Stimulated activated CD8-positive, alpha-beta memory T cell treated with anti-CD3 and anti-CD28 coated beads, Interleukin-15, amount 100 ng/mL, for 24 hours (primary cell): ENCODE measurements at places on chromosomes 2 and 18.

DNA sequence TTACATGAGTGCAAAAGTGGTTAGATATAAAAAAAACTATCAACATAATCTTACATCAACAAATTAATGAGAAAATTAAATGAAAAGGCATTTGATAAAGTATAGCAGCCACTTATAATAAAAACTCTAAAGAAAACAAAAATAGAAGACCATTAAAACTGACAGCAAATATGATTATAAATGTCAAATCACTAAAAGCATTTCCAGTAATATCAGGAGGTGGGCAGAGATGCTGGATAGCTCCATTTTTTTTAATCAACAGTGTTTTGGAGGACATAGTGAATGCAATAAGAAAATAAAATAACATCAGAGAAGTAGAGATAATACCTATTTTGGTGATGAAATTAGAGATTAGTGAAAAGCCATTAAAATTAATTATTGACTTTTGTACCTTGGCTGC lies 173.4 kb downstream of the LRRTM4 start:
- no peak for DNase-seq

GRCh38 chr2:62705859-62706720 lies 577 bp downstream of the EHBP1 start:
- DNase-seq, result peak; percentile 4

- no peak for DNase-seq
These were observed 31.8 kb downstream of the AFF3 start for GRCh38 chr2:100110614-100111000.

DNA sequence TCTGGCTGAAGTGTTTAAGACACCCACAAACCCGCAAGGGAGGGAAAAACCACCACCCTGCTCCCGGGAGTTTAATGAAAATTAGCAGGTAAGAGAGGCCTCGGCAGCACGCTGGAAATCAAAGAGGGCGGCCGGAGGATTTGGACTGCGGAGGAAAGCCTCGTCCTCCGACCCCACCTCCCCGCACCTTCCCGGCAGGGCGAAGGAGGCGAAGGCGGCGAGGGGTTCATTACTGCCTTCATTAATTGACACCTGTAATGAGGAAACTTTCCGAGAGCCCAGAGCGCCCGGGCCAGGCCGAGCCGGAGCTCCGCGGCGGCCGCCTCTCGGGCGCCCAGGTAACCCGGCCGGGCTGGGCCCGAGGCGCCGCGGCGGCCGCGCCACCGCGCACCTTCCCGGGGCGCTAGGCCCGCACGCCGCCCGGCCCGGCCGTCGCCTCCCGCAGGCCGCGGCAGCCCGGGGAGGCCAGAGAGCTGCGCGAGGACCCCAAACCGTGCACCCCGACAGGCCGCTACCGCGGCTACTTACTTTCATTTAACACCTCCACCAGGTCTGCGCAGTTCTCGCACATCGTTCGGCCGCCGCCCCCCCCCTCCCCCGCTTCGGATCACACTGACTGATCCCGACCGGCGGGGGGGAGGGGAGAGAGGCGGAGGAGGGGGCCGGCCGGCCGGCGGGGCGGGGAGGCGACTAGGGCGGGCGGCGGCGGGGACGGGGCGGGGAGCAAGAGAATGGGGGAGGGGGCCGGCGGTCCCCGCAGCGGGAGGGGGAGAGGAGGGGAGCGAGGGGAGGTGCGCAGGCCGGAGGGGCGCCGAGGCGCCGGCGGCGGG lies 550 bp downstream of the USP34 start:
- peak; percentile 66 for DNase-seq

- DNase-seq, result no peak
These were observed 37.1 kb downstream of the ZNF532 start for GRCh38 chr18:58901783-58902182.

GRCh38 chr2:207616185-207616584 lies 9.0 kb downstream of the METTL21A start:
- DNase-seq, result no peak

DNA sequence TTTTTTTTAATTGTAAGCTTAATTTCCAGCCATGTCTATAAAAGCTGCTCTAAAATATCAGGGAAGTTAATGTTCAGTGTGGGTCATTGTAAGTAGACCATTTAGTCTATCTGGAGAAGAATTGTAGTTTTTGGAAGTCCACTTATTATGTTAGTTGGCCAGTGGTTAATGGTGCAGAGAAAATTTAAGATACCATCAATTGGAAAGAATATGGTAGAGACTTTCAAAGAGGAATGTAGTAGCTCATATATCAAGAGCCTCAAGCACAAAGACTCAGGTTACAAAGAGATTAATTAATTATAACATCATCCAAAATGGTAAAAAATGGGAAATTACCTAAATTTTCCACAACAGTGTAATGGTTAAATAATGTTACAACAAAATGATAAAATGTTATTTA lies 127.8 kb upstream of the CAVIN2 start:
- DNase-seq, result no peak

DNA sequence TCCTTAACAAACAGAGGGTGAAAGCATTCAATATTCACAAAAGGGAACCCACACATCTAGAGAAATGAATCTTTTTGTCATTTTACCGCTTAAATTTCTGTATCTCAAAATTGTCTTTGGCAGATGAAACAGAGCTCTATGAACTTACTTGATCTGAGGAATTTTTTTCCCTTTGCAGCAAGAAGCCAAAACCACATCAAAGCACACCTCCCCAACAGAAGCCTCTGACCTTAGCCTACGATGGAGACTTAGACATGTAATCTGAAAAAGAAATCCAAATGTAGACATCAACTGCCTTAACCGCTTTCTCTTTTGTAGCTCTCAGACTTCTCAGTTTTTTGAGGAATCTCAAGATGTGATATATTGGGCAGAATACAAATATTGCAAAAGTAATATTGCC lies 287.9 kb upstream of the HNMT start:
- DNase-seq, result no peak

DNA sequence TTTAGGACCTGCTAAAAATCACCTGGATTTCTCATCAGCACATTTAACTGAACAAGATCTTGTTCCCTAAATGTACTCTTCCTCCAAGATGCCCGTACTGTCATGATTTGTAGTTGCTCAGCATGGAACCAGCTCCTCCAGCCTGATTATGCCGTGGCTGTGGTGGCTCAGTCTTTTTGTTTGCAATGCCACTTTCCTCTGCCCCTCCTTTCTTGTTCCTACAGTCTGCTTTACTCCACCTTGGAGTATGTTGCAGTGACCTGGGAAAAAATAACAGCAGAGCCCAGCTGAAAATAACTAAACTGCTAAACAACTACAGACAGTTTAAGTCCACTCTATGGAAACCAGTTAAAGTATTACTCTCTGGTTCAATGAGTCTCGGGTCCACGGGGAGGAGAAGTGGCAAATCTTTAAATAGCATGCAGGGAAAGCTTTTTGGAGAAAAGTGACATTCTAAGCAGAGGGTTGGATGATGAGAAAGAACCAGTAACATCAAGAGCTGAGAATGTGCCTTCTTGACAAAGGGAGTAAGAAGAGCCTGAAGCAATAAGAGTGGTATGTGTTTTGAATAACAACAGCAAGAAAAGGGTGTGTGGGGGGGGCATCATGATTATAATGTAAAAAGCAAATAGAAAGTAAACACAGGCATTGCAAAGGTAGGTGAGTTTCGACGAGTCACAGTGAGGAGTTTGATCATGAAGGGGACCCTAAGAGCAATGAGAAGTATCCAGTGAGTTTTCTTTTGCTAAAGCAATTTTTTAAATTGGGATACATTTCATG lies 225.7 kb downstream of the TMX3 start:
- DNase-seq, result no peak

GRCh38 chr2:217822296-217823252 lies 180.2 kb downstream of the TNS1 start:
- DNase-seq, result no peak

DNA sequence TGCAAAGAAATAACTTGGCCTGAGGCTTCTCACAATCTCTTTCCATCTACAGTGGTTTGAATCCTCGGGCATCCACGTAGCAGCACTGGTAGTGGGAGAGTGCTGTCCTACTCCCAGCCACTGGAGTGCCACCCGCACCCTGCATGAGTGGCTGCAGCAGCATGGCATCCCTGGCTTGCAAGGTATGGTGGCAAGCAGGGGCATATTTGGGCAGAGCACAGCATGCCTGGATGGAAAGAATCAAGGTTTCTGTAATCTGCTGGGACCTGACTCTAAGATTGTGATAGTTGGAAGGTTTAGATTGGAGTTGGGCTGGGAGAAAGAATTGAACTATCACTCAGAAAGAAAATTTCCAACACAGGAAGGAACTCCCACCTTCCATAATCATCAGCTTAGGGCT lies 4.0 kb downstream of the CAD start:
- no peak for DNase-seq

DNA sequence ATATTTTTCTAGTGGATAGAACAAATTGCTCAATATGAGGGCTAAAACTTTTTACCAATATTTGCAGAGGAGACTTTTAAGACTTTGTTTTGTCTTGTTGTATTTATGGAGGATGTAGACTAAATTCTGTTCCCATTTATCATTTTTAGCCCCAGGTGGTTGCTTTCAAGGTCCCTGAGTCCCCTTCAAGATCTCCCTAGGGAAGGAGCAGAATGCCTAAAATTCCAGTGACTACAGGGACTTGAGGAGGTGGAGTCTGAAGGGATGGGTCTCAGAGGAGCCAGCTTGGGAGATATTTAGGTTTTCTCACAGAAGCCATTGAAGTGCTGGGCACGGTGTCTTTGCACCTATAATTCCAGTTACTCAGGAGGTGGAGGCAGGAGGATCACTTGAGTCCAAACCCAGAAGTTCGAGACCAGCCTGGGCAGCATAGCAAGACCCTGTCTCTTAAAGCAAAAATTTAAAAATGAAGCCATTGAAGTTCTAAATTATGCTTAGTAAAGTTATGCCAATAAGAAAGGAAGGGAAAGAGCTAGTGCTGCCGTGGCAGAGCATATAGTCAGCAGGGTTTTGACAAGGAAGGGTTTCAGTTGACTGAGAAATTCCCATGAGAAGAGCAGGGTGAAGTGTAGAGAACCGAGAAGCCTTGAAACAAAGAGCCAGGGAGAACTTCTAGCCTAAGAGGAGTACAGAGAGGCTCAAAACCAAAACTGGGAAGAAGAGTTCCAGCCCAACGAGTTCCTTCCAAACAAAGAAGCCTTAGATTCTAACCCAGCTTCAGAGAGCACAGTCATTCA lies 43.4 kb downstream of the COMMD1 start:
- no peak for DNase-seq

DNA sequence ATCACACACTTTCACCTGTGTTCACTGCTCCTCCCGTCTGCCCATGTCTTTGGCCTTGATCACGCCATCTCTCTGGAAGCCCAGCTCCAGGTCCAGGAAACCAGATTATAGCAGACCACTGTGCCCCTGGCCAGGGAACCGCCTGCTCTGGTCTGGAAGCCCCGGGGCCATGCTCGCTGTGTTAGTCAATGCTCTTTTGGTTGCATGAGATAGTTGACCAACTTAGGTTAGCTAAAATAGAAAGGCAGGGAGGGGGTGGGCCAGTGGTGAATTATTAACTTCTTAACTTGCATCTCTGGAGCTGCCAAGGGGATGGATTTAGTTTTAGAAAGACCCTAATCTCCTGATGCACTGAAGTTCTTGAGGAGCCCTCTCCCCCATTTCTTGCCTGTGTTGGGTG lies 232.7 kb downstream of the AGAP1 start:
- DNase-seq, result no peak

DNA sequence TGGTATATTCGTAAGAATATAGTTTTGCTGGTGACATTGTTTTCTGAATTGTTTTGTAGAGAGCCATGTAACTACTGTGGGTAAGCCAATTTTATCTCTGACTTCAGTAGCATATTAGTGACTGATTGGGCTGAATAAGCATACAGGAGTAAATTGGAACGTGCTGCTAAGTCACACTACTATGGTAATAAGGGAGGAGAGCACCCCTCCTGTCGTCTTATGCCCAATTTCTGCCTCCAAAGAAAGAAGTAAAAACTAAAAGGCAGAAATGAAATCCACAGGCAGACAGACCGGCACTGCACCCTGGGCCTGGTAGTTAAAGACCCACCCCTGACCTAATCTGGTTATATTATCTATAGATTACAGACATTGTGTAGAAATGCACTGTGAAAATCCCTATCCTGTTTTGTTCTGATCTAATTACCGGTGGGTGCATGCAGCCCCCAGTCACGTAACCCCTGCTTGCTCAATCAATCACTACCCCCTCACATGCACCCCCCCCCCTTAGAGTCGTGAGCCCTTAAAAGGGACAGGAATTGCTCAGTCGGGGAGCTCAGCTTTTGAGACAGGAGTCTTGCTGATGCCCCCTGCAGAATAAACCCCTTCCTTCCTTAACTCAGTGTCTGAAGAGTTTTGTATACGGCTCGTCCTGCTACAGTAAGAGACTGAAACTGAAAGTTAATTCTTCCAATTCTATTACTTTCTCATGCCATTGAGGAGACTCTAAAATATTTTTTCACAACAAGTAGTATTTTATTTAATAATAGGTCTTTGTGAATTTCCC lies 167.0 kb downstream of the ZNF804A start:
- no peak for DNase-seq

DNA sequence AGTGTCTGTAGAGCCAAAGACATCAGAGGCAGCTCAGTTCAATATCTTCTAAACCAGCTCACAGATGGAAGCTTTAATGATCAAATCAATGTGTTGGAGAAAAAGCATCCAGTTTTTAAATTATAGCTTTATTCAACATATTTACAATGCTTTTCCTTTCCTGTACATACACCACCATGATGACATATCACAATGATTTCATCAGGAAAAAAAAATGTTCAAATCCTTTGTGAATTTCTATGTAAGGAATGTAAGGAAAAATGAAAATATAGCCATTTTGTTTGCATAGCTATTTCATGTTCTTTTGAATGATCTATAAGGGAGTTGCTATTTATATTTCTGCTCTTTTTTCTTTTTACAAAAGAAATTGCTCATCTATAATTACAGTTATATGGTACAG lies 134.7 kb upstream of the CDH20 start:
- DNase-seq, result no peak

DNA sequence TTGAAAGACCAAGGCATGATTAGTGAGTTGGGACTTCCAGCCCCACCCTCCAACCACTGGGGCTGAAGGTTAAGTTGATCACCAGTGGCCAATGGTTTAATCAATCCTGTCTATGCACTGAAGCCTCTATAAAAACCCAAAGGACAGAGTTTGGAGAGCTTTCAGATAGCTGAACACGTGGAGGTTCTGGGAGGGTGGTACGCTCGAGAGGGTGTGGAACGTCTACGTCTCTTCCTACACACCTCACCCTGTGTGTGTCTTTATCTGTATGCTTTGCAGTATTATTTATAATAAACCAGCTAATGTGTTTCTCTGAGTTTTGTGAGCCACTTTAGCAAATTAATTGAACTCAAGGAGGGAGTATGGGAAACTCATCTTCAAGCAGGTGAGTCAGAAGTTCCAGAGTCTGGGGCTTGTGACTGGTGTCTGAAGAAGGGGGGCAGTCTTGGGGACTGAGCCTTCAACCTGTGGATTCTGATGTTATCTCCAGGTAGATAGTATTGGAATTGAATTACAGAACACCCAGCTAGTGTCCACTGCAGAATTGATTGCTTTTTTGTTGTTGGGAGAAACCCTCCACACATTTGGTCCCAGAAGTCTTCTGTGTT lies 20.3 kb downstream of the ACTR3 start:
- DNase-seq, result no peak

DNA sequence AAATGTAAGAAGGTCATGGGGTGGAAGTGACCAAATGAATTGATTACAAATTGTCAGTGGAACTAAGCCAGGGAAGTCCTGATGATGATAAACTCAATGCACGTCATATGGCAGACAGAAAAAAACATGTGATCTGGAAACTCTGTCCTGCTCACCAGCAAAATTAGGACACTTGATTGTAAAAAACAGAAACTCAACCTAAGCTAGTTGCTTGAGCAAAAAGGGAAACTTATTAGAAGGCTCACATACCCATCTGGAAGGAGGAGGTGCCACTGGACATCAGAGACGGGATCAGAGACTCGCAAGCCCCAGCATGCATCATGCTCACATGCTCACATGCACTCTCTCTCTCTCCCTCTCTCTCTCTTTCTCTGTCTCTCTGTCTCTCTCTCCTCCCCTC lies 96.8 kb downstream of the SP3 start:
- no peak for DNase-seq
